ENCODE measurements at places on chromosomes 3 and 15. TPM values are rescaled to one million over a fixed set of nuclear protein-coding genes. Genes with fewer than 3 reads are reported as not detected.
A peak's percentile ranks its signal among the peaks of the same experiment; 100 is the strongest.

RPL39L gene
- total RNA-seq: 5.4 TPM

C15orf39 gene
- total RNA-seq: 12.9 TPM

AP4E1 gene
- 9.9 TPM for total RNA-seq

SKOR1 gene
- 0.24 TPM for total RNA-seq

CDHR4 gene
- not detected for total RNA-seq

CD276 gene
- 40.6 TPM for total RNA-seq

TNFSF10 gene
- 13.0 TPM for total RNA-seq

TYRO3 gene
- 3.6 TPM for total RNA-seq

SCAMP5 gene
- 3.6 TPM for total RNA-seq

CNTN6 gene
- total RNA-seq: 0.16 TPM

EPHA6 gene
- total RNA-seq: 0.24 TPM

- DNase-seq: peak; percentile 27
These were observed 94.9 kb downstream of the PCSK6 start for GRCh38 chr15:101394654-101395053.

GRCh38 chr3:126135071-126135405 is 45.3 kb downstream of the ALDH1L1 start:
- peak; percentile 68 for DNase-seq

GRCh38 chr15:41927536-41927935 is 33.7 kb upstream of the SPTBN5 start:
- DNase-seq: no peak

GRCh38 chr15:31803388-31803884 is 226.9 kb upstream of the CHRNA7 start:
- DNase-seq: no peak

GRCh38 chr3:47315069-47315647 is 32.4 kb downstream of the KLHL18 start:
- DNase-seq: no peak

- DNase-seq: no peak
These were observed 74.7 kb upstream of the ROBO2 start for GRCh38 chr3:76965122-76965725.

DNA sequence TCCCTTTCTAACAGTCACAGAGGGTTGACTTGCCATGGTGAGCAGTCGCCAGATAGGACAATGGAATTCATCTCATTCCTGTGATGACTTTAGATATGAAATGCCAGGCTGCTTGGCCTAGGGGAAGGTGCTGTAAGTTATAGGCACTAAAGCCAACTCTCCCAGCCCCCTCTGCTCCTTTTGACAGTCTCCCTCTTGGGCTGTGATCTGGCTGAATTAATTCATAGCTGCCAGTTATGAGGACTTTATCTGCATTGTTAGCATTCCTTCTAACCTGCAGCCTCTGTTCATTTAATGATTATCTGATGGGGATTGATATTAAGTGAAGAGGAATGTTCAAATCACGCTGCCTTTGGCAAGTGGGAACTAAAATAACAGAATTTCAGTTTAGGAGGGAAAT is 427.1 kb upstream of the RASGRP1 start:
- DNase-seq: no peak

GRCh38 chr3:185831195-185831594 is 6.4 kb upstream of the IGF2BP2 start:
- no peak for DNase-seq

DNA sequence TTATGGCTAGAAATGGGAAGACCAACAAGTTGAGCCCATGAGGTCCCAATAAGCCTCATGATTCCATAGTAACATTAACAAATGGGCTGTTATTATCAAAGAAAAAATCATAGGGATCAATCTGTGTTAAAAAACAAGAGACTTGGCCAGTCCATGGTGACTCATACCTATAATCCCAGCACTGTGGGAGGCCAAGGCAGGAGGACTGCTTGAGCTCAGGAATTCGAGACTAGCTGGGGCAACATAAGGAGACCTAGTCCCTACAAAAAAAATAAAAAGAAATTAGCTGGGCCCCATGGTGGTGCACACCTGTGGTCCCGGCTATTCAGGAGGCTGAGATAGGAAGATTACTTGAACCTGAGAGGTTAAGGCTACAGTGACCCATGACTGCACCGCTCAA is 124.8 kb downstream of the DMXL2 start:
- DNase-seq: no peak

- no peak for DNase-seq
These were observed 45.4 kb downstream of the HEG1 start for GRCh38 chr3:125010393-125010792.

DNA sequence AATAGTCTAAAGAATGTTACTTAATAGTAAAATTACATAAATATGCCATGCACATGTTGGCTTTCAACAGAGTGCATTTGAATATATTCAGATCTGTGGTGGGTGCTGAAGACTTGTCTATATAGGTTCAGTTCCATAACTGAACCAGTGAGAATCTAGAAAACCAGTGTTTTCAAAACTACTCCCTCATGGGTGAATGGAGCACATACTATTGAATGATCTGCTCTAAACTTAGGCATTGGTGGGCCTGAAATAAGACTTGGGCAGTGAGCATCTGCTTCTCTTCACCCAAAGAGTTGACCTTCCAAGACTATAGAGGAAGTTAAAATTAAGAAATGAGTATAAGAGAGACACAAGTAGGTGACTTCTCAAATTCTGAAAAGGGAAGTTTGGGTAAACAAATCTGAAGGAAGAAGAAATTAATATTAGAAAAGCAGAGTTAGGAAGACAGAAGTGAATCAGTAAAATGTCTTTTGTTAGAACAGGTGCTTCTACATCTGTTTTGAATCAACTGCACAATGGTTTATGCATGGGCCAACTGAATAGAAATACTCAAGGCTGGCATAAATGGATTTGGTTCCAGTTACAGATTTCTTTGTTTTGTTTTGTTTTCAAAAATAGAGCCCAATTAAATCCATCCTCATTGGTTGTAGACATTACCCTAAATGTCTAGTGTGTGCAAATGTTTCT is 19.3 kb downstream of the ALCAM start:
- no peak for DNase-seq

All from cardiac septum (tissue), 1 donor.